ENCODE measurements at places on chromosomes 1 and 21. TPM values are rescaled to one million over a fixed set of nuclear protein-coding genes. Genes with fewer than 3 reads are reported as not detected.

Gene MROH9
- not detected for total RNA-seq

Gene AIRE
- not detected for total RNA-seq

Gene LCE2A
- not detected for total RNA-seq

Gene GPA33
- not detected for total RNA-seq

Gene CLCA4
- total RNA-seq: not detected

Gene COL9A2
- 0.36 TPM for total RNA-seq

Gene TMEM167B
- 8.2 TPM for total RNA-seq

Gene NUDT4B
- total RNA-seq: 0.35 TPM

Gene SLC16A4
- 40.0 TPM for total RNA-seq

Gene AMY2A
- total RNA-seq: not detected

Gene TCEANC2
- 2.1 TPM for total RNA-seq

Gene REN
- not detected for total RNA-seq

Gene TMEM269
- total RNA-seq: 0.08 TPM

Gene SH3BP5L
- 28.4 TPM for total RNA-seq

Gene TMEM125
- not detected for total RNA-seq

Gene LCE1B
- not detected for total RNA-seq

Gene PIGK
- total RNA-seq: 20.0 TPM

Gene CRNN
- not detected for total RNA-seq

Gene TCHH
- total RNA-seq: 0.25 TPM

Data from A549 treated with CORT108297 at 1 μM for 4 hours (cell line).